ENCODE measurements at places on chromosomes 7 and 10.

DNA sequence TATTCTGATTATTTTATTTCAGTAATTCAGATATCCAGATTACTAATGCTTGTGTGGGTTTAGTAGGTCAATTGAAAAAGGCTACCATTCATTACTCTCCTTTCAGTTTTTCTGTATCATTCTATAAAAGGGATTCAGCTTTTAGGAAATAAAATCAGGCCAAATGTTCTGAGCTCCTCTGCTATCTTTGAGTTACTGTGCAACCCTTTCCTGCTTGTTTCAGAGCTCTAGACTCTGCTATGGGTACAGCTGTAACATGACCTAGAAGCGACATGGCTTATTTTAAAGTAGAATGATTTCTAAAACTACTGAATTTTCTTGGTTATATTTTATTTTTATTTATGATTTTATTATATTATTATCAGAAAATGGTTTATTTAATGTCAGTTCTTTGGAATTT lies 142.8 kb downstream of the LYZL1 start:
- DNase-seq: no peak

GRCh38 chr7:17971411-17971810 lies 31.1 kb upstream of the SNX13 start:
- no peak for DNase-seq

GRCh38 chr7:131098527-131098926 lies 229.1 kb upstream of the MKLN1 start:
- DNase-seq: no peak

DNA sequence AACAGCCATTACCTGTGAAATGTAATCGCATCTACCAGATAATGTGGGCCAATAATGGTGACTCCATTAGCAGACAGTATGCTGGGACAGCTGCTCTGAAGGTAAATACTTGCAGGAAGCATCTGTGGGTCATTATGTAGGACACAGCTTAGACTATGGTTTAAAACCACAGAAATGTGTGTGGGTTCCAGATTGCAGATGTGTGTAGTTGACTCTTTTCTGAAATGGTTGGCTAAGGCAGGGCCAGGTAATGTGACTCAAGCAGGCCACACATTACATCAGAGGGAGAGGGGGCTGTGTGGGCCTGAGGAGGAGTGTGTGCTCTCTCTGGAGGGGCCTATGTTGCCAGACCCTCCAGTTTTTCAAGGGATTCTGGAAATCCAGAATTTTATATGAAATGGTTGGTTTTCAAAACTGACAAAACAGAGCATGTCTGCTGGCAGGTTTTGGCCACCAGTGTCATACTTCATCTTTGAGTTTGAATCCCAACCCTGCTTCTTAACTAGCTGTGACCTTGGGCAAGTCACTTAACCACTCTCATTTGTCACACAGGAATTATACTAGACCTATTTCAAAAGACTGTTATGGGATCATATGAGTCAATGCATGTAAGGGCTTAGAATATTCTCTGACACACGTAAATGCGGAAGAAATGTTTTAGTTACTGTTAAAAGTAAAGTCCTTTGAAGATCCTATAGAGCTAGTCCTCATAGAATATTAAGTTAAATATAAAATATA lies 64.5 kb downstream of the MCMBP start:
- DNase-seq: peak; percentile 23

DNA sequence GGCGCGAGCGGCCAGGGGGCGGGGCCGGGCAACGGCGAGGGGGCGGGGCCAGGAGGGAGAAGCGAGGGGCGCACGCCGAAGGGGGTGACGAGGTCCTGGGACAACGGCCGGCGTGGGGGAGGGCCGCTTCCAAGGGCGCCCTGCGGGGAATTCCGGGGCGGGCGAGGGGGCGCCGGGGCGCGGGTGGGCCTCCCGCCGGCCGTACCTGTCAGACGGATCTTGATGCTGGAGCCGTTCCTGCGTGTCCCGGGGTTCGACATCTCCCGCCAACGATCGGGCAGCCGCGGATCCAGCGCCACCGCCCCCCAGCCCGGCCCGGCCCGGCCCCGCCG lies 421 bp downstream of the SMURF1 start:
- peak; percentile 75 for DNase-seq

- no peak for DNase-seq
Measured at GRCh38 chr10:62853710-62854109, 37.5 kb upstream of the EGR2 start.

DNA sequence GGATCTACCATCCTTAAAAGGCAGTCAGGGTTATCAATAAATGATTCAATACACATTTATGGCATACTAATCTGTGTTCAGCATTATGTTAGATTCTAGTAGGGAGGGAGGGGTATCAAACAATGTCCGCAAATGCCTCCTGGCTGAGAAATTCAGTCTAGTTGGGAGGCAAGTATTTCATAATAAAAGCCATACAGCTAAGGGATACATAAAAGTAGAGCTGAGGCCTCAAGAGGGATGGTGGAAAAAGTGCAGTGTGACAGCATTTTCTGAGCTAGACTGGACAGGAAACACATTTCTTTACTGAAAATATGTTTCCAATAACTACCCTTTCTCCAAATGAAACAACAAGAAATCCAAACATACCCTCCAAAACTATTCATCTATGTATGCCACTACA lies 152.8 kb upstream of the LRRN3 start:
- DNase-seq: no peak

DNA sequence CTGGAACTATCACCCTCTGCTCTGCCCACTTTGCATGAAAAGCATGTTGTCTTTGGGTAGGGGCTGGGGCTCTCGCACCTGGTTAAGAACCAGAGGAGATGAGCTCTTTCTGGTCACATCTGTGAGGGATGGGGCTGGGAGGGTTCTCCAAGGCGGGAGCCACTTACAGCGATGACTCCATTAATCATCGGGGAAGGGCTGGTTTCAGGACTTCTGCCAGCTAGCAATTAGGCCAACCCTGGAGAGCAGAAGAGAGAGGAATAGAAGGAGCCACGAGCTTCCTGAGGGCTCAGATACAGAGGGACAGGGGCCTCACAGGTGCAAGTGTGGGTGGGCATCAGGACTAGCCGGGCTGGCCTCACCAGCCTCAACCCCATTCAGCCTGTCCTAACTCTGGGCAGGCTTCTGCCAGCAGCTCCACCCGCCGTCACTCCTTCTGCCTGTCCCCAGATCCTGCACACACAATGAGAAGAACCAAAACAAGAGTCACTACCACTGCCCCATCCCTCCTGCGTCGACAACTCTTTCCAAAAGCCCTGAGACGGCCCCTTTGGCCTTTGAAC lies 8.4 kb downstream of the AQP1 start:
- no peak for DNase-seq

GRCh38 chr7:48643431-48644013 lies 280.8 kb upstream of the CDC14C start:
- no peak for DNase-seq

- no peak for DNase-seq
Measured at GRCh38 chr7:98755138-98755898, 114.5 kb downstream of the TMEM130 start.

- no peak for DNase-seq
Measured at GRCh38 chr7:66529883-66530610, 98.6 kb upstream of the KCTD7 start.

DNA sequence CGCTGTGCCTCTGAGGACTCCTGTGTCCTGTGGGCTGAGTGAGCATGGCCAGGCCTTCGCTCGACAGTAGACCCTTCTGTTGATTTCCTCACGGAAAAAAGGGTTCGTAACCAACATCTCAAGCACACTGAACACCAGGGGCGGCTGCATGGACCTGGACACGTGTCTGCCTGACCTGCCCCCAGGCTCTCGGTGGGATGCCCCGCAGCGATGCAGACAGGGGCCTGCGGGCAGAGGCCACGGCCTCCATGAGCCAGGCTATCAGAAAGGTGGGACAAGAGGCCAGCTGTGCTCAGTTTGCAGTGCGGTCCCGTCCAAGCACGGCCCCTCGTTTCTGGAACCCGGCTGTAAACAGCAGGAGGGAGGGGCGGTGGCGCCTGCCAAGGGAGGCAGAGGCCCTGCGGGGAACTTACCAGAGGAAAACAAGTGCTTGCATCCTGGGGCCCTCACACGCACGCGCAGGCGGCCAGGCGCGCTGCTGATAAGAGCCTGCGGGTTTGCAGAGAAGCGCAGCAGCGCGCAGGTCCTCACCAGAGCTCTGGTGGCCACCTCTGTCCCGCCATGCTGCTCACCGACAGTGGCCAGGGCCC lies 10.6 kb downstream of the GPR146 start:
- DNase-seq: no peak

DNA sequence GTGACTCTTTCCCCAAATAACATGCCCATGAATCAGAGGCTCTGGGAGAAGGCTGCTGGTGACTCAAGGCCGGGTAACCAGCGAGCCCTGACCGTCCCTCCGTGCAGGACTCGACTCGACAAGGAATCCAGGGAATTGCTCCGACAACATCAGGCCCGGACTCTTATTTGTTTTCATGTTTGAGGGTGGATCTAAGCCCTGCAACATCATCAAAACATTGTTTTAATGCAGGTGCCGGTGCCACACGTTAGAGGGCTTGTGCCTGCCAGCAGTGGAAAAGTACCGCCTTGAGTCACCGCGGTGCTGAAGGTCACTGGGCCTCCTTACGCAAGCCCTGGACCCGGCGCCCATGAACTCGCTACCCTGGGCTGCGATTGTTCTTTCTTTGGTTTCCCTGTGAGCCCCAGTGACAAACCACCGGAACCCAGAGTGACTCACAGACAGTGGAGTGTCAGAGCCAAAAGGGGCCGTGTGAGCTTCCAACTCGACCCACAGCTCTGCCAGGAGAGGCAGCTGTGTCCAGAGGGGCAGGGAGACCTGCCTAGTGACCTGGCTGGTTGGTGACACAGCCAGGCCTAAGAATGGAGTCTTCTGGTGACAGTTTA lies 139.4 kb upstream of the SHH start:
- DNase-seq: peak; percentile 87

All from H54 (cell line).